Progenitor cell of endocrine pancreas (in vitro differentiated cells): ENCODE measurements at places on chromosomes 7 and 10.

DNA sequence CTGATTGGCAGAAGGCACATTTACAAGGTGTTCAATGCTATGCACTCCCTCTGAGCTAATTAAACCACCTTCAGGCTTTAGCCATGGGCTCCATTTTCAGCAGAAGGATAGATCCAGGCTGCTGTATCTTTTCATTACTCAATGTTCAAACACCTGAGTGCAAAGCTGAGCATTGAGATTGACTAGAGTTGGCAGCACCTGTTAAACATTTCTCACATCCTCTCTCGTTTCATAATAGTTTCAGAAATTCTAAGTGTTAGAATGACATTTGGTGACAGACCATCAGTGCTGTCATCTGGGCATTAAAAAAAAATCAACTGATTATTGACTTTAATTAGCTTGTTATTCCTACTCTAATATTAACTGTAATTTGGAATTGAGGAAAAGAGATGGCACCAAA, 187.1 kb upstream of the SEMA3E start:
- no peak for DNase-seq

DNA sequence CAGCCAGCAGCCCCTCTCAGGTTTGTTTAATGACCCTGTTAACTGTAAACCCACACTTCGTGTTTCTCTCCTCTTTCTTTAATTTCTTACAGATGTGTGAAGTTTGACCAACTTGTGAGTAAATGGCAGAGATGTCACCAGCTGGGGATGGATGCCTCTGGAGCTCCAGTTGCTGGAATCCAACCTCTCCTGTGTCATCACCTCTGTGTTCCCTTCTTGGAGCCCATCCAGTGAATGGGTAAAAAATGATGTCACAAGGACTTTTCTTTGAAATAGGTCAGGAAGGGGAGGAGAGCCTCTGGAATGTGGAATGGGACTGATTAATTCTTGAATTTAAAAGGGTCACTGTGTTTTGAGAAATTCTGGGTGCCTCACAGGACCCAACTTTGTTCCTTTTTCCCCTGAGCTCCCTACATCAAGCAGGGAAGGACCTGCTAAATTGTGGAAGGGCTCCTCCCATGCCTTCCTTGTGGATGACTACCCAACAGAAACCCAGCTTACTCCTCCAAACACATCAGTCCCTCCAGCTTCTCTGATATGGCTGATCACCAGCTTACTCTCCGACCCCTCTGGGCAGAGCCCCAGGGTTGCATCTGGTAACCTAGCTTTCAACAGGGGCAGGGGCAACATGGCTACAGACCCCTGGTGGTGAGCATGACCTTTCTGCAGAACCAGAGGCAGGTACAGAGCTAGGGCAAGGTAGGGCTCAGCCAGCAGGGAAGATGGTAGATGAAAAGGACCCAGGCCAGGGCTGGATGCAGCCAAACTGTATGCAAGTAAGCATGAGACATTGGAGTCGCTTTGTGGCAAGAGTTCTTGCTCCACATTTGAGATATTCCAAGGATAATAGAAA, 67.5 kb downstream of the STRA8 start:
- DNase-seq = no peak

GRCh38 chr10:105598207-105598606, 957.1 kb downstream of the SORCS3 start:
- no peak for DNase-seq

DNA sequence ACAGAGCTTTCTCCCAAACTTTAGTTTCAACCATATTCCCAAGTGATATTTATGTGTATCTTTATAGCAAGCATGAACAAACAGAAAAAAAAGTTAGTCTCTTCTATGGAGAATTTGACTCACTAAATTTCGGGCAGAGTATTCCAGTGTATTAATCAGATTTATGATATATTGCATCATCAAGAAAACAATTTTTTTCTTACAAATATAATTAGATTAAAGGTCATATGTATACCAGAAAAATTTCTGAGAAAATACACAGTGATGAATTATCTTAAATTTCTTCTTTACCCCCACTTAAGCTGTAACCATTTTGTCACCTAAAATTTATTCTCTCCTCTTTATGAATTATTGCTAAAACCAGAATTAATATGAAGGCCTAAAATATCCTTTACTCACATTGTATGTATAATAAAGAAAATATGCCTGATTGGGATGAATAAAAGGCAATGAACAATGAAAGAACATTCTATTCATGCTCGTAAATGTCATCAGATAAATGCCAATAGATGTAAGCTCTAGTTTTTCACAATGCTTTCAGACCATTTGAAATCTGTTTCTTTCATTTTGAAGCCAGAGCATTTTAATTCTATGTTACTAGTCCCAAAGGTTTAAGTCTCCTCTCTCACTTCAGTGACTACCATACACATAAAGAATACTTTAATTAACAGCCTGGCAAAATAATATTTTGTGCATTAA, 192.1 kb downstream of the HGF start:
- no peak for DNase-seq

DNA sequence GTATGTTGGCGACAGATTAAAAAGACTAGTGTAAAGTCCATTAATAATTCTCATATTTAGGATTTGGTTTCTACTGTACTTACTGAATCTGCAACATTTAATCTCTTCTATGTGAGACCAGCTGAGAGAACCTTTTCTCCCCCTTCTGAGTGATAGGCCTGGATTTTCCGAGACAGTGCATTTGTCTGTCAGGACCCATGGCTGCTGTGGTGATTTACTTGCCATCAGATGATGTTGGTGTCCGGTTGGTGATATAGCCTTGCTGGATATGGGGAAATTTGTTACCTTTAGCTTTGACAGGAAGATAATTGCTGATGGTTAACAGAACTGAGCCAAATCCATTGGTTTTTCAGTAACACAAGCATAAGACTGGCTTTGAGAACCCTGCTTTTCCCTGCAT, 517.2 kb downstream of the LRMDA start:
- no peak for DNase-seq

DNA sequence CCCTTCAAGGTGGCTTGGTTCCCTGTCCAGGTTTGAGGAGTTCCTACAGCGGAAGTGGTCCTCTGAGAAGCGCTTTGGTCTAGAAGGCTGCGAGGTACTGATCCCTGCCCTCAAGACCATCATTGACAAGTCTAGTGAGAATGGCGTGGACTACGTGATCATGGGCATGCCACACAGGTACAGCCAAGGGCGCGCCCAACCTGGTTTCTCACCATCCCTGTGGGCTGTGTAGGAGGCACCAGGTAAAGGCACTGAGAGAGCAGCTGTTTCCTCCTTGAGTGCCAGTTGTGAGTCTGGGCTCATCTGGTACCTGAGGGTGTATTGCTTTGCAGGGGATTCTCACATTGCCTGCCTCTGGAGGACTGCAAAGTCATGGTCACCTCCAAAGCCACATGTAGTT, 68.0 kb downstream of the OGDH start:
- no peak for DNase-seq

DNA sequence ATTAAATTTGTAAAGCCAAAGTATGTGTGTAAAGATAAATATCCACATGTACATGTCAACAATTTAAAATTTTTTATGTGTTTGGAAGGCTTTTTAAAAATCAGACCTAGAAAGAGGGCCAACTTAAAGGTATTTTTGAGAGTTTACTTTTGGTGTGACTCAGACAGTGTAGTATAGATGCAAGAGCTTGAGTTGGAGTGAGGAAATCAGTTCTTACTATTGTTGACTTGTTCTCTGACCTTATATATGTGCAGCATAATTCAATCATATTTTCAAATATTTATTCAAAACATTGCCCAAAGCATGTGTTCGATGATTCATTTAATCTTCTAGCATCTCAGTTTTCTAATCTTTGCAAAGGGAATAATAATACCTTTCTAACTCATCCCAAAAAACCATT, 243.7 kb upstream of the PRKCQ start:
- DNase-seq = no peak

DNA sequence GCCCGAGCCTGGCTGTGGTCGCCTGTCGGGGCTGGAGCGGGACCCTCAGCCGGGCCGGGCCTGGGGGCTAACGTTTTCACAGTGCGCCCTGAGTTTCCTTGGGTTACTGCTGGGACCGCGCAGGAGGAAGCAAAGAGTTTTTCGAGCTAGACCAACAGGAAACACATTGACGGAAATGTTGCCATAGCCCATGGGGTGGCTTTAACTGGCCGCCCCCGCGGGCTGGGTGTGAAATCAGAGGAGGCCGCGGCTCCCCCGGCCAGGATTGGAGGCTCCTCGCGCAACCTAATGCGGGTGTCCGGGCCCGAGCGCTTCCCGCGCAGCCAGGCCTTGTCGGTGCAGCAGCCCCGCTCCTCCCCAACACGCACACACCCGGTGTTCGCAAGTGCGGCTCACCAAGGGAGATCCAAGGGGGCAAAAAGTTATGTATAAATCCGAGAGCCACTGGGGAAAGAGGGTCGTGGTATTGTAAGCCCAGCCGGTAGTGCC, 1.9 kb downstream of the HHEX start:
- peak; percentile 13 for DNase-seq

DNA sequence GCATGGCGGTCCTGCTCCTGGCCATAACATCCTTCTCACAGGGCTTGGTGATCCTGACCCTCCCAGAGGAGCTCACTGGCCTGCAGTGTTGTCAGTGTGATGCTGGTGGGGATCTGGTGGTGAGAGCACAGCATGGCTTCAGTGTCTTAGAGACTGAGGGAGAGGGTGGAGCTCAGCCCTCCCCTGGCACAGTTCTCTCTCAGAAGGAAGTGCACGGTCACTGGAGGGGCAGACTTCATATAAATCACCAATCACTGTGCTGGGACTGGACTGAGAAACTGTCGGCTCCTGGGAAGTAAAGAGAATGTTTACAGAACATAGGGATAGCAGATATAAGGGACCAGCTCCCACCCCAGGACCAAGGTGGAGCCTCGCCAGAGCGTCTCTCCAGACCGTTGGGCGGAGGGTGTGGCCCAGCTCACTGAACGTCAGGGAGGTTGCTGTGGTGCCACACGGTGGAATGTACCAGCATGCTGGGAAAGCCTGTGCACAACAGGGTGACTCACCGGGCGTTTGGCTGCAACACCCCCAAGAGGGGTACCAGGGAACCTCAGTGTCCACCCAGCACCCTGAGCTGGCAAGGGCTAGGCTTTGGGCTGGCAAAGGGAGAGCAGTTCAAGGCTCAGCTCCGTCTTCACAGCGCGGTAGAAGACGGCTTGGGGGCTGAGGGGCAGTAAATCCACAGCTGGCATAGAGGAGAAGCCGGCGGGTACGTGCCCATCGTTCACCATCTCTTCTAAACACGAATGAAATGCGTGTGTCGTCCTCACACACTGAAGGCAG, 8.8 kb upstream of the GET4 start:
- DNase-seq = no peak

DNA sequence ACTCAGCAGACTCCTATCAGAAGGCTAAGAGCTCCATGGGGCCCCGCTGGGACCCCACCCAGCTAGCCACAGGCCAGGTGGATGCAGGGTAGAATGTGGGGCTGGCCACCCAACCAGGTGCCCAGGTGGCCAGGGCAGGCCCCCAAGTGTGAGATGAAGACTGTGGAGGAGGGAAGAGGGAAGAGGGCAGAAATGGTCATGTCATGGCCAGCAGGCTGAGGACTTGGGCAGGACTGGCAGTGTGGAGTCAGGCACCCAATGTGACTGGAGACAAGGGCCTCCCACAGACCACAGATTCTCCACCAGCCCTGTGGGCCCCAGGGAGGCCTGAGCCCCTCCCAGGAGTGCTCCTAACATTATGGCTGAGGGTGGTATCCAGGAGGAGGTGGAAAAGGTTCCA, 141.6 kb downstream of the TNS3 start:
- no peak for DNase-seq

GRCh38 chr10:86178401-86179152, 188.0 kb downstream of the GRID1 start:
- peak; percentile 35 for DNase-seq

- no peak for DNase-seq
Measured at GRCh38 chr7:106222545-106222944, 62.2 kb downstream of the NAMPT start.

DNA sequence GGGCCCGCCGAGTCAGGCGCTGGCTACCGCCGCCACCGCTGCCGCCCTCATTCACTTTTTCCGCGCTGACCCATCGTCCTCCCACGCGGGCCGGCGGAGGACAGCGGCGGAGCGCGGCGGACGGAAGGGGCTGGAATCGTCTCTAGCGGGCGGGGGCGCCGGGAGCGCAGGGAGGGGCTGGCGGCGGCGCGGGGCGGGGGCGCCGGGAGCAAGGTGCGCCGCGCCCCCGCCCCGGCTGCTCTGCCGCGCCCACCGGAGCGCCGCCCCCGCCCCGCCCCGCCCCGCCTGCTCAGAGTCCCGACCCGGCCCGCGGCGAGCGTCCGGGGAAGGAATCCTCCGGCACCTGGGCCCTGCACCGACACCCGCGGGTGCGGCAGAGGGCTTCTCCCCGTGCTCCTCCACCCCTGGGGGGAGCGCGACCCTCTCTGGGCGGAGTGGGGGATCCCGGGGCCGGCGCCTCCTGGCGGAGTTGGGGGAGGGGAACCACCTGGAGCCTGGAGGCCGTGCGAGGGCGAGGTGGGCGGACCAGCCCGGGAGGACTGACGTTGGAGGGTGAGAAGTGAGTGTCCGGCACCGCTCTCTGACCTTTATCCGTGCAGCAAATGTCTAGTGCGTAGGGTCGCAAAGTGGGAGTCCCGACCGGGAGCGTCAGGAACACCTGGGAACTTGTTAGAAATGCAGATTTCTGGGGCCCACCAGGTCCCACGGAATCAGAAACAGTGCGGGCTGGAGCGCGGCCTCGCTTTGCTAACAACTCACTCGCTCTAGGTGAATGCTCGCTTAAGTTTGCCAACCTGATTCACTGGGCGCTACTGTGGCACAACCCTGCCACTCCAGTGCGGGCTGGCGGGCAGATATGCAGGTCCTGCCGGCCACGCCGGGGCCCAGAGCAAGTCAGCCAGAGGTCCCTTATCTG, at the start of gene COBL:
COBL (minus strand) TSS at position 144 of the 916 bp plus-strand sequence. CDS start 176 bp downstream, outside the sequence.
- peak; percentile 49 for DNase-seq

- DNase-seq = no peak
Measured at GRCh38 chr10:5645944-5646617, 20.3 kb downstream of the ASB13 start.

GRCh38 chr7:1595027-1595426, 25.2 kb upstream of the PSMG3 start:
- no peak for DNase-seq

- no peak for DNase-seq
Measured at GRCh38 chr7:142332421-142332820, 74.6 kb upstream of the PRSS58 start.

- DNase-seq = no peak
Measured at GRCh38 chr10:88097536-88097935, 234.1 kb downstream of the PTEN start.

- no peak for DNase-seq
Measured at GRCh38 chr7:142793156-142793555, 22.4 kb downstream of the PRSS2 start.

GRCh38 chr7:69640925-69641594, 42.8 kb downstream of the AUTS2 start:
- DNase-seq = no peak

DNA sequence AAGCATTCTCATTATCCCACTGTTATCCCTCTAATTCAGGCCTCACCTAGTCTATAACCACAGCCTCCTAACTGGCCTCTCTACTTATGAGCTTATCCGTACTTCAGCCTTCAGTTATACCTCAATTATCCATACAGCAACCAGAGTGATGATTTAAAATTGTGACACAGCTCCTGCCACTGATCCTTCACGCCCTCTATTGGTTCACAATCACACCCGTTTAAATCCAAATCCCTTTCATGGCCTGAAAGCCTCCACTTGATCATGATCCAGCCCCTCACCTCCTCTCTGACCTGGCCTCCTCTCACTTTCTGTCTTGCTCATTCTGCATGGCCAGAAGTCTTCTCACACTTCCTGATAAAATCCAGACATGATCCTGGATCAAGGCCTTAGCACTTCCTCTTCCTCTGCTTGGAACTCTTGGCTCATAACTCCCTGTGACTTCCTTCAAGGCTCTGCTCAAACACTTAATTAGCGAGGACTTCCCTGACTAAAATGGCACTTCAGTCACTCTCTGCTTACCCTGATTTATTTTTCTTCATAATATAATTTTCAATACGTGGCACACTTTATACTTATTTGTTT, 19.0 kb upstream of the TMEM26 start:
- no peak for DNase-seq
